ENCODE measurements at places on chromosomes 7 and 10.

- DNase-seq: no peak
Measured at GRCh38 chr7:128055637-128056036, 24.4 kb upstream of the LRRC4 start.

GRCh38 chr7:22809902-22810642 lies 12.6 kb downstream of the TOMM7 start:
- DNase-seq: no peak

DNA sequence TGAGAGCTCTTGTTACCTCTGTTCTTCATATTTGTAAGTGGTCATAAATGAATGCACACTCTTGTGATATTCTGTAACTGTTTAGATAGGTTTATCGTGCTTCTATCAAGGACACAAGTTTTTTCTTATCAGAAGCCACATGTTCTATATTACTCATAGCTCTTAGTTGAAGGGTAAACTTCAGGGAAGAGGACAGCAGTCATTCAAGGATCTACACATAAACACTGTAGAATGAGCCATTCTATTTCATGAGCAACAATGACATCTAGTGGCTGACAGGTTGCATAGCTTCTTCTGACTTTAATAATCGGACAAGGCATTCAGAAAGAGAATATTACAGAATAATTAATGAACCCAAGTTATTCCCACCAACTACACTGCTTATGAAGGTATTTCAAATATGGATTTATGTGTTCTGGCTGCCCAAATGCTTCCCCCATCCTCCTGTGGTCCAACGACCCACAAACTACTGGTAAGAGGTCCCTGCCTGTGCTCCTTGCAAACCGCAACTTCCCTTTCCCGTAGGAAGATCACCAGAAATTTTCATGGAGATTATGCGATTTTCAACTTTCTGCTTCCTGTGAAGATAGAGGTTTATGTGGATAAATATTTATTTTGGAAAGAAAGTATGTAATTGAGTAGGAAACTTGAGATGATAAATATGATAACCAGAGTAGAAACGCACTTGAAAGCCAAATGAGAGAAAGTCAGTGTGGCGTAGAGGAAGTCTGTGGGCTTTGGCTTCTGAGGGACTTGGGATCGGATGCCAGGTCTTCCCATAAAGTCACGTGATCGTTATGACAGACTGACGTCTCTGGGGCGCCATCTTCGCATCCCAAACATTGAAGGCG lies 16.8 kb upstream of the ABCB5 start:
- no peak for DNase-seq

DNA sequence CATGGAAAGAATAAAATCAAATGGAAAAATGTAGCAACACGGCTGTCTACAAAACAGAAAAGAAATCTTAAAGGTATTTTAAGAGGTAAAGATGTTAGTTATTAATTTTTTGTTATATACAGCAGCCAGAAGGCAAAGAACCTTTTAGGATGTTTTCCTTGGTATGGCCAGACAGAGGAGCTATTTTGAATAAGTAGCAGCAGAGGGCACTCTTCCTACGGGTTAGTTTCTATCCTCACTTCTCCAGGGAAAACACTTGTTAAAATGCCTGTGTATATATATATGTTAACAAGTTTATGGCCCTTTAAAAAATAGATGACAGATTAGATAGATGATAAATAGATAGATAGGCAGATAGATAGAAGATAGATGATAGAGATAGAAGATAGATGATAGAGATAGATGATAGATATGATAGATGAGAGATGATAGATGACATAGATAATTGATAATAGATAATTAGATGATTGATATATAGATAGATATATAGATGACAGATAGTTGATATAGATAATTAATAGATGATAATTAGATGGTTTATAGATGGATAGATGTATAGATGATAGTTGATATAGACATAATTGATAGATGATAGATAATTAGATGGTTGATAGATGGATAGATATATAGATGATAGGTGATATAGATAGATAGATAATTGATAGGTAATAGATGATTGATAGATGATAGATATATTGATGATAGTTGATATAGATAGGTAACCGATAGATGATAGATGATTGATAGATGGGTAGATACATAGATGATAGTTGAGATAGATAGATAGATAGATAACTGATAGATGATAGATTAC lies 57.8 kb upstream of the WIPF3 start:
- DNase-seq: no peak

DNA sequence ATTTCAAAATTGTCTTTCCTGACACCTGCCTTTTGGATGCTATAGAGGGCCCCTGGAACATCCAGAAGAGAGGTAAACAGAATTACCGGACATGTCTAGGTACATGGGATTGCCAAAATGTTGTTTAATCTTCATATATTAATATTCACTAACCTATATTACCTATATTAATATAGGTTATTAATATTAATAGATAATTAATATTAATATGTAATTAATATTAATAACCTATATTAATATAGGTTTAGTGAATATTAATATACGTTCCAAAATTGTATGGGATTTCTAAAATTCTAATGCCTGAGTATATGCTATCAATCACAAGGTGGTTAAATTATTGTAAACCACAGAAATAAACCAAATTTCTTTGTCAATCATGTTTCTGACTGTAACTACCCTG lies 17.4 kb downstream of the TOMM7 start:
- DNase-seq: no peak

All from C1 segment of cervical spinal cord (tissue), 14 donors.